ENCODE measurements at places on chromosomes 4 and X. TPM values are rescaled to one million over a fixed set of nuclear protein-coding genes. Genes with fewer than 3 reads are reported as not detected.
A peak's percentile ranks its signal among the peaks of the same experiment; 100 is the strongest.

DNA sequence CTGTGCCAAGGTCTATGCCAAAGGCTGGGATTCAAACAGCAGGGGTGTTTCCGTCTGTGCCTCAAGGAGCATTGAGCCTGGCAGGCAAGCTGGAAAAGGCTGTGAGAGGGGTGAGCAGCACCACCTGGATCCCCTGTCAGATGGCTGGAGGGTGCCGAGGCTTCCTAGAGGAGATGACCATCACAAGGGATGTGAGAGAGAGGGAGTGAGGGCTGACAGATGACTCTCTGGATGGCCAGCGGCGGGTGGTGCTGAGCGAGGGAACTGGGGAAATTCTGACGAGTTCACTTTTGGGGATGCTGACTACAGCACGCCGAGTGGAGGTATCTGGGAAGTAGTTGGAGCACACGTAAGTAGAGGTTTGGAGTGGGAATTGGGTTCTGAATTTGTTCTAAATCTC, 22.6 kb upstream of the CYP4V2 start:
- no peak for DNase-seq

DNA sequence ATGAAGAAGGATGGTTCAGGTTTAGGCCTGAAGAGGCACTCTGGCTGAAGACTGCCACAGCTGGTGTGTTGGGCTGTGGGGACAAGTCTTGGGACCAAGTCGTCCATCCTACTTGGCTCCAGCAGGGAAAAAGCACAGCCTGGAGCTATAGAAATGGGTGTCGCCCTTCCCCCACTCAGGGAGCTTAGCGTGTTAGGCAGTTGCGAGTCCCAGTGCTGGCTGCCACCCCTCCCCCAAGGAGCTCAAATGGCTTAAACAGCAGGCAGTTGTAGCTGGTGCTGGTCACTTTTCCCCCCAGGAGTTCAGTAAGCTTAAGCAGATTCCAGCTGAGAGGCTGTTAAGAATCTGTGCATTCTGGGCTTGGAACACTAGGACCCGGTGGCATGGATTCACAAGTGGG, 319.5 kb upstream of the POF1B start:
- DNase-seq = no peak

DNA sequence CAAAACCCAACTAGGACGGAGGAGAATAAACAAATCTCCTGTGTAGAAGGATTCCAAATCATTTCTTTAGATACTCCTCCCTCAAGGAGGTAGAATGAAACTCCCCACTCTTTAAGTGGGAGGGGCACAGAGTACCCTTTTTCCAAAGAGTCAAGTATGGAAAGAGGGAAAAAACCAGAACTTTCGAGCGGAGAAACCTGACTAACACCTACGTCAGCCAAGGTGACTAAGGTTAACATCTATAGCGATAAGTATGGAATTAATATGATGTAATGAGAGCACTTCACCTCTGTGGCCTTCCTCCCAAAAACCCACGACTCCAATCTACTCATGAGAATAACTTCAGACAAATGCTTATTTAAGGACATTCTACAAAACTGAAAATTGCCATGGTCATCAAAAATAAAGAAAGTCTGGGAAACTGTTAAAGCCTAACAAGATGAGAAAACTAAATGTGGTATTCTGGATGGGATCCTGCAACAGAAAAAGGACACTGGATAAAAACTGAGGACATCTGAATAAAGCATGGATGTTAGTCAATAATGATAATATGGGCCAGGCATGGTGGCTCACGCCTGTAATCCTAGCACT, 157.0 kb upstream of the MAP3K15 start:
- no peak for DNase-seq

DNA sequence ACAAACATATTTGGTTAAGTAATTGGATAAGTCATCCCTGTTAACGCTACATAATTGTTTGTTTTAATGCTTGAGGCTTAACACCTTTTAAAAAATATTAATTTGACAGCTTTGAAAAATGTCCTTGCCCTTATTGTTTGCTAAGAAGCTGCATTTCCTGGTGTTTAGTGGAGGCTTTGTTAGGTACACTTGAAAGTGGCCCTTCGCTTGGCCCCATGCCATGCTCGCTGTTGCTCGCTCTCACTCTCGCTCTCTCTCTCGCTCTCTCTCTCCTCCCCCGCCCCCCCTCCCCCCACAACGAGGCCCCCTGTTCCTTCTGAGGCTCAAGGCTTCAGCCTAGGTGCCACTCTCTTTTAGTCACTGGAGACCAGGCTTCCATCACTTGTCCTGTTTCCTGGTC, 139.6 kb downstream of the DCLK2 start:
- DNase-seq = peak; percentile 70

DNA sequence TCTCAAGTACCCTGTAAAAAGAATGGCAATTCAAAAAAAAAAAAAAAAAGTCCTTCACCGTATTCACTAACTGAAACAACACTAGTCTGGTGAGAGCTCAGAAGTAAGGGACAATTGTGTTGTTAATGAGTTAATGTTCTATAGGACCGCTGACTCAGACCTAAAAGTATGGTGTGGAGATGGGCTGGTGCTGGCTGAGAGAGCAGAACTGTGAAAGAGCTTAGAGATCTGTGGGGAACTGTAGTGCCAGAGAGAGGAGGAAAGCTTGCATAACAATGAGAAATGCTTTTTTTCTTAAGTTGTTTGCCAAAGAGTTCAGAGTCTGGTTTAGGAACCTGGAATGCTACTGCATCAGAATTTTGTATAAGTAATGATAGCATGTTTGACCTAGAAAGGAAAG, 65.1 kb downstream of the LHFPL1 start:
- DNase-seq = no peak

DNA sequence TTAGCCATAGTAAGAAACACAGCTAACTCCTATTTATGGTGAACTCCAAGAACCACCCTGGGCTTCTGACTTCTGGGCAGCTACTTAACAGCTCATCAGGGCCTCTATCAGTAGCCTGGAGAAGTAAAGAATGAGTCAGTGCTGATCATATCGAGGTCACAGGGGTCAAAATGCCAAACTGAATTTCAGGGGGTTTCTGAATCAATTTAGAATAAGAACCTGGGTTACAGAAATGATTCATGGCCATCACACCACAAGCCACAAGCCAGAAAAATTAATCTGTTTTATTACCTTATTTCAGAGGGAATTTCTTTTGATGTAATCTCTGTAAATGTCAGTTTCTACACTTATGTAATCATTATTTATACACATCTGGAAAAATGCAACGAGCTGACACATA, 64.4 kb downstream of the CHST7 start:
- DNase-seq = no peak

DNA sequence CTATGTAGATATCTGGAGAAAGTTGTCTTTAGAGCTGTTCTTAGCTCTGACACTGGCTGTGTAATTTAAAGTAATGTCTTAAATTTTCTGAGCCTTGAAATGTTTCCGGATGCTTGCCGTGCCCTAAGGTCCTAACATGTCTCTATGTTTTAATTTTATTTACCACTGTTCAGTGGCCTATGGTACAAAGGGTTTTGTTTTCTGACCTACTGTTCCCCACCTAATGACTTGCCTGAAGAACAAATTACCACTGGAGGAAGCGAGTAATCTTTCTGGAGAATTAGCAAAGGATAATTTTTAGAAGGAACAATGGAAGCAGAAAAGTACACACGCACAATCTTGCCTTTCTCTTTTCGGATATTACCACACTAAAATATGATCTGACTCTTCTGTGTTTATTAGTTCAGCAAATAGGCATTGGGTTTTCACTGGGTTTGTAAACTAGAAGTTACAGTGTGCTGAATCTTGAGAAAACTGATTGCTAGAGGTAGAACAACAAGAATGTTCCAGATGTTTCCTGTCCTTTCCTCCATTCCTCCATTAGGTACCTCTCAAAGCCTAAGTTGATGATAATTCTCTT, 435.9 kb downstream of the PACRGL start:
- no peak for DNase-seq

DNA sequence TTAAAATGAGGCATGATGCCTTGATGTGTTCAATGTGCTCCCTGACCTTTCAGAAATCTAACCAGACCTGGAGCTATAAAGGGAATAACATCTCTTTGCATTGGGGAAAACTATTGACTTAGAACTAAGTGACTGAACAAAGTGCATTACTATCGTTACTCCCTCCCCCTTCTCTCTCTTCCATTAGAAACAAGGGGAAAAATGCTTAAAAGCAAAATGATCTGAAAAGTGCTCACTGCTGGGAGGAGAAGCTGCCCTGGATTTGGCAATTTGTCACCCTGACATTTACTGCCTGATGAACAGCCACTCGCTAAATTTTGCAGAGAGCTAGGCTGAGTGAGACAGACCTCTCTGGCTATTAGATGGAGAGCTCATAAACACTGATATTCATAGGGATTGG, 48.6 kb upstream of the PARM1 start:
- DNase-seq = no peak

- DNase-seq = no peak
Observed at GRCh38 chrX:68284281-68284904, 148.9 kb downstream of the OPHN1 start.

GRCh38 chr4:147831551-147832171, 99.8 kb downstream of the ARHGAP10 start:
- DNase-seq = no peak

DNA sequence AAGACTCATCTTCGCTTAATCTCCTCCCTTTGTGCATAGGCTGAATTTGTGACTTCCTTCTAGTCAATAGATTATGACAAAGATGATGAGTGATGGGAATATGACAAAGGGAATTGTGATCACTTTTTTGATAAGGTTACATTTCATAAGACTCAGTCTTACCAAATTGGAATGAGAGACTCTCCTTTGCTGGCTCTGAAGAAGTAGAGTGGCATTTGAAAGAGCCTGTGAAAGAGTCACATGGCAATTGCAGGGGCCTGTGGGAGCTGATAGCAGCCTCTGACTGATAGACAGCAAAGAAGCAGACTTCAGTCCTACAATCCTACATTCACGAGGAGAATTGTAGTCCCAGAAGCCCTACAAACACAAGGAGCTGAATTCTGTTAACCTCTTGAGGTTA, 44.9 kb upstream of the ADAMTS3 start:
- no peak for DNase-seq

DNA sequence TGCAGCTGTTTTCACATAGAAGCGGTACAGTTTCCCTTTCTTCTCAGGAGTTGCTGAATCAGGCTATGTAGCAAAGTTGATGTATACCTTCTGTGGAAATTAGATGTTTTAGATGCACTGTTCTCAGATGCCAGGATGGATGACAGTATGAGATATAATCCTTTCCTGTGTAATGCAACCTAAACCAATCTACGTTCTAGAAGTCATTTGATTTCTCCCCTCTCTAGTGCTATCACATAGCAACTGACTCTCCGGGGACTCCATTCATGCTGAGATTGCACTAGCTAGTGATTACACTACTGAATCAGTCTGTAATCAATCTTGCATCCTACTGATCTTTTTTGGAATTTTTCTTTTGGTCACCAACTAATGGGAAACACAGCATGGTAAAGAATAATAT, 1881.7 kb downstream of the PCDH7 start:
- DNase-seq = no peak

DNA sequence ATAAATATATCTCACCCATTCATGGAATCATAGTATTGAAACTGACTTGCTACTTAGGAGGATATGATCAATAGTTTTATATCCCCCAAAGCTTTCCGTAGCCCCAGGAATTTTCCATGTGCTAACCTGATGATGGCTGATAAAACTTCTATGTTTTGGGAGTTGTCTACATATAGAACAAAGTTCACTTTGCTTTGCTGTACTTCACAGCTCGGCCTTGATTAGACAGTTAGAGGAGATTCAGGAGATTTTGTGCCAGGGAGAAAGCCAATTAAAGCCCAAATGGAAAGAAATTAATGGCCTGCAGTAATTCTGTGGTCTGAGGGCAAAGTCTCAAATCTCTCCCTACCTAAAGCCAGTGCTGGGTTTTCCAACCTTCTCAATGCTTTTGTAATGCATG, 114.9 kb upstream of the SLC34A2 start:
- no peak for DNase-seq

DNA sequence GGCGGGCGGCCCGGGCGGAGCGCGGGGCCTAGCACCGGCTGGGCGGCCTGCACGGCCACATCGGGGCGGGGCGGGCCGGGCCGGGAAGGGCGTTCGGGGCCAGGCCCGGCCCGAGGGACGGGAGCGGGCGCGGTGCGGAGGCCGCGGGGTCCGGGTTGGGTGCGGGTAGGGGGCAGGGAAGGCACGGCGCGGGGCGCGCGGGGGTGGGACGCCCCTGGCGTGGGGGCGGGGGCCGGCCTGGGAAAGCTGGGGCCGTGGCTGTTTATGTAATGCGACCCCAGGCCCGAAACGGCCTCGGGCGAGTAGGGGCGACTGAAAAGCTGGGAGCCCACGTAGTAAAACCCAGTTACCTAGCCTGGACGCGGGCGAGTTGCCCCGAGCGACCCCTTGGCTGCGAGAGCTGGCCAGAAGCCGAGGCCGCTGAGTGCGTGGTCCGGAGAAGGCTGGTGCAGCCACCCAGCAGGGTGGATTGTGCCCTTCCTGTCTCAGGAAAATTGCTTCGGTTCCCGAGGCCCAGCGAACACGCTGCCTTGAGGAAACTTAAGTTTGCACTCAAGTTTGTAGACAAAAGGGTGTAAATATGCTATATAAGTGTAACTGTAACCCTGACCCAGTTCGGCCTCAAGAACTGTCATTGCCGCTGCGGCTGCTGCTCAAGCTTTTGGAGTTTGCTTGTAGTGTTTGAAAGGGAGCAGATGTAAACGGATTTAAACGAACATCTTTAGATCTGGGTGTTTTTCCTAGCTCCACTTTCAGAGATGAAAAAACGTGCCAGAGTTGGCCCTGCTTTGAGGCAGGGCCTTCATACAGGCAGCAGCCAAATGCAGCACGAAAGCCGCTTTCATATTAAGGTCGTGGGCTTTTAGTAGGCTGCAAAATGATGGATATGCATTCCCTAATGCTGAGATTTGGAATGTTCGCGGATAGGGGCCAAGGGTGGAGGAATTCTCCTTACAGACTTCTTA, 674 bp downstream of the SEC24B start:
- DNase-seq = peak; percentile 49

GRCh38 chr4:185270885-185271284, 61.5 kb downstream of the SNX25 start:
- DNase-seq = no peak

DNA sequence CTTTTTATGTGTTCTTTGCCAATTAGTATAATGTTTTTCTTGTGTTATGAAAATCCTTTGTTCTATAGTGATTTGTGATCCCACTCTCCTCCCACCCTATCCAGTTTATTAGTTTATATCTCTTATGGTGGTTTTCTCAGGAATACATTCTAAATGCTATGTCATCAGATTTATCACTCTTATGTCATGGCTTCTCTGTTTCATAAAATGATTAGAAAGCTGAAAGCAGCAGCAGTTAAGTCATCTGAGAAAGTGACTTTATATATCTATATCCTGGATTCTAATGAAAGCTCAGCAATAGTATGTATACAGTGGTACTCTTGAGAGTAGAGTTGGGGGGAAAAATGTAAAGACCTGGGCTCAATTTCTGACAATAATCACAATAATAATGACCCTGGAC, 41.2 kb downstream of the NCAPG start:
- DNase-seq = no peak

GRCh38 chrX:20217271-20217670, 49.4 kb downstream of the RPS6KA3 start:
- DNase-seq = no peak

The SPANXB1 gene
- total RNA-seq = not detected

The SOWAHD gene
- not detected for total RNA-seq

The LETM1 gene
- 30.1 TPM for total RNA-seq

The OTC gene
- not detected for total RNA-seq

The CRMP1 gene
- 0.81 TPM for total RNA-seq

The GAGE12F gene
- total RNA-seq = not detected
